ENCODE measurements at places on chromosomes 2 and 18.

- no peak for DNase-seq
Measured at GRCh38 chr2:38554973-38555595, 47.6 kb downstream of the HNRNPLL start.

GRCh38 chr2:119489232-119489952 is 34.9 kb downstream of the SCTR start:
- no peak for DNase-seq

DNA sequence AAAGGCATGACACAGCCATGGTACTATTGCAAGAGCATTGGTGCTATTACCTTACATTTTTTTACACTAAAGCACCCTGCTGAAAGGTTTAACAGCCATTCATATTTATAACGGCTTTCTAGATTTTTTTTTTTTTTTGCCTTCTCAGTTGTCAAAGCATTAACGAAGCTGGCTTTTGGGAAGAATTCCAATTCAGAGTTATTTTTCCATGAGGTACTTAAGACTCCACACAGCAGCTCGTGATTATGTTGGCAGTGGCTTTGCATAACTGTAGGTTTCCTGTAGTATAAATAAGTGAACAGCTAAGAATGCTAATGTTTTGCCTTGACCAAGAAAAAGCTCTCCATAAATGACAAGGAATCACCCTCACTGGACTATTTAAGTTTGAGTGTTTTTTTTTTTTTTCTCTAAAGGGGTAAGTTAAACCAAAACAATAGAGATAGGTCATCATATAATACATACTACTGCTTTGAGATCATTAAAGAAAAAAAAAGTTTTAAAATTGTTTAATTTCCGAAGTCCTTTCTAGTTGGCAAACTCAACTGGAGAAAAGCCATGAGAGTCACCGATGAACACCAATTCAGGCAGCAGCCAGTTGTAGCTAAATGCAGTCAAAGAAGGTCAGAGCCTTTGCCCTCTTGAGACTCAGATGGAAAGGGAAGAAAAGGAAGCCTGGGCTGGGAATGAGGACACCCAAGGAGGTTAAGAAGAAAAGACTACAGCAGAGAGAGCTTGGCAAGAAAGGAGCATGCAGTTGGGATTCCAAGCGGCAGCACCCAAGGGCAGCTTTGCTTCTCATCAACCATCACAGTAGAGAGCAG is 187.4 kb upstream of the NCKAP5 start:
- DNase-seq = no peak

- DNase-seq = peak; percentile 15
Measured at GRCh38 chr18:72866901-72867745, 664 bp downstream of the NETO1 start.

- no peak for DNase-seq
Measured at GRCh38 chr2:120963997-120964705, 228.5 kb downstream of the GLI2 start.
